ENCODE measurements at places on chromosomes 11 and 22. TPM values are rescaled to one million over a fixed set of nuclear protein-coding genes. Genes with fewer than 3 reads are reported as not detected.

The DGCR6L gene
- 46.7 TPM for polyA plus RNA-seq

The TBX10 gene
- 4.9 TPM for polyA plus RNA-seq

The FREY1 gene
- polyA plus RNA-seq, result 0.24 TPM

The NAALAD2 gene
- polyA plus RNA-seq, result 5.1 TPM

The DBX1 gene
- not detected for polyA plus RNA-seq

The SNU13 gene
- polyA plus RNA-seq, result 118 TPM

The FAM180B gene
- 0.19 TPM for polyA plus RNA-seq

The CD3G gene
- 2.5 TPM for polyA plus RNA-seq

The SSRP1 gene
- polyA plus RNA-seq, result 94.7 TPM

The POGLUT3 gene
- polyA plus RNA-seq, result 22.7 TPM

The CAVIN3 gene
- polyA plus RNA-seq, result 16.4 TPM

The CSRP3 gene
- polyA plus RNA-seq, result 0.67 TPM

DNA sequence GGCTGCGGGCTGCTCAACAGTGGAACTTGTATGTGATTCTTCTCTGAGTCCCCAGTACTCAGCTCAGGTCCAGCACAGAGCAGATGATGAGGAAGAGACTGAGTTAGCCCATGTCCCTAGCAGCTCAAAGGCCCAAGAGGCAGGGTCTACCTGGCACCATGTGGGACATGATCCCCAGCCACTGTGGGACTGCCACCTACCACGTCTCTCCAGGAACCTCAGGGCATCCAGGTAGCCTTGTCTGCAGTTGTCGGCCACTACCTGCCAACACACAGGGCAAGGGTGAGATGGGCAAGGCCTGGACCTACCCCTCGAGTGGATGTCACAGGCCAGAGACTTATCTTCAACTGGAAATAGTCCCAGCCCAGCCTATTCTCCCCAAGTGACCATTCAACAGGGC is 4.4 kb downstream of the PNPLA5 start:
- DNase-seq, result no peak
- H3K4me3 ChIP-seq, result no peak overlapping the region
- H3K4me1 ChIP-seq, result no peaks in the 10 kb centered on the region
- H3K27ac ChIP-seq, result no peak overlapping the region

DNA sequence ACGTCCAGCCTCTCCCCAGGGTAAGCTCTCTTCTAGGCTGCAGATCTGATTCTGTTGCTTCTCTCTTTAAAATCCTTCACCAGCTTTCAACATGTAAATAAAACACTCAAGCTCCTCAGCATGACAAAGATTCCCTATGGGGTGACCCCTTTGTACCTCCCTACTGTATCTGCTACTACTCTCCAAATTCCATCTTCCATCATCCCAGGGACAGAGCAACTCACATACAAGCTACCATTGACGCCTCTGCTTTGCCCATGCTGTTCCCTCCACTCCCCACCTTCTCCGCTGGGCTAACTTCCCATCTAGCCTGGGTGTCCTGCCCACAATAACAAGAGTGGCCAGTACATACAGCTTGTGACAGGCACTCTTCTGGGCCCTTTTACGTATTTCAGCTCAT is 207.5 kb upstream of the ZBED5 start:
- H3K27ac ChIP-seq, result no peak overlapping the region

DNA sequence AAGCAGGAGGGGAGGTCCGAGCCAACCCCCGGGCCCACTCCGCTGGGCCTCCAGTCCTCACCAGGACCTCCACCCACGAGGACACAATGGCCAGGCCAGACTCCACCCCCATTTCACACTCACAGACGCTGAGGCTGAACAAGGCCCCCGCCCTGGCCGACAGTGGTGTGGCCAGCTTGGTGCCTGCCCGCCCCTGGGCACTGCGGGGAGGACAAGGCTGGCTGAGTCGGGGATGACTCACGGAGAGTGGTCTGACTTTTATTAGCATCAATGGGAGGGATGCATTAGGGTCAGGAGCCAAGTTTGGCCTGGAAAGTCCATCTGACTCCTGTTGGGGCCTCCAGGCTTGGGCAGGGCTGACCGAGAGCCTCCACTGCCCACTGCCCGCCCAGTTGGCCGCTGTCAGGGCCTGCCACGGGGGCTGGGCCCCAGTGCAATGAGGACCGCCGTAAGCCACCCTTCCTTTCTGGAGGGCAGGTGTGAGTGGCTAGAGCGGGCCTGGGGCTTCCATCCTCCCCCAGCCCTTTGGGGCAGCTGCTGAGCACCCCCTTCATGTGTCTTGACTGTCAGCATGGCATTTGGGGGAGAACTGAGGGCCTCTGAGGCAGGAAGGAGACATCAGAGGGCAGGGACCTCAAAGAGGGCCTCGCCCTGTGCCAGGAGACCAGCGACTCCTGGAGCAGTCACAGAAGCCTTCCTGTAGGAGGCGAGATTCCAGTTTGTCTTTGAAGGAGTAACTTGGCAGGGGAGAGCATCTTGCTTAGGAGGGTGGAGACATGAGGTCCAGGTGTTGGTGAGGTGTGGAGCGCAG is 10.6 kb downstream of the TSPAN32 start:
- no peak overlapping the region for H3K4me3 ChIP-seq
- H3K36me3 ChIP-seq, result no peaks in the 10 kb centered on the region
- DNase-seq, result no peak
- H3K27me3 ChIP-seq, result no peaks in the 10 kb centered on the region
- H3K4me1 ChIP-seq, result peaks cover 12% of the 10 kb centered on the region
- no peak overlapping the region for H3K27ac ChIP-seq

- peaks cover 76% of the 10 kb centered on the region for H3K4me1 ChIP-seq
- no peak overlapping the region for H3K4me3 ChIP-seq
- peaks cover 6% of the 10 kb centered on the region for H3K36me3 ChIP-seq
- DNase-seq, result peak; percentile 84
These were observed 14.2 kb downstream of the ARRB1 start for GRCh38 chr11:75337195-75337654.

- H3K27me3 ChIP-seq, result peaks cover 4% of the 10 kb centered on the region
- no peaks in the 10 kb centered on the region for H3K36me3 ChIP-seq
- DNase-seq, result no peak
- H3K27ac ChIP-seq, result no peak overlapping the region
- peaks cover 50% of the 10 kb centered on the region for H3K4me1 ChIP-seq
These were observed 1.8 kb upstream of the RAB3IL1 start for GRCh38 chr11:61918938-61919704.

- H3K27me3 ChIP-seq, result peaks cover 31% of the 10 kb centered on the region
- no peaks in the 10 kb centered on the region for H3K36me3 ChIP-seq
- DNase-seq, result no peak
- peaks cover 3% of the 10 kb centered on the region for H3K4me1 ChIP-seq
- no peak overlapping the region for H3K27ac ChIP-seq
- H3K4me3 ChIP-seq, result peak overlapping the region; percentile 33
These were observed 170.4 kb upstream of the CTSC start for GRCh38 chr11:88507771-88508417.

GRCh38 chr11:120273432-120273831 is 33.5 kb downstream of the POU2F3 start:
- H3K27me3 ChIP-seq, result no peaks in the 10 kb centered on the region
- H3K4me1 ChIP-seq, result no peaks in the 10 kb centered on the region
- DNase-seq, result no peak
- H3K4me3 ChIP-seq, result no peak overlapping the region
- no peaks in the 10 kb centered on the region for H3K36me3 ChIP-seq

GRCh38 chr11:109416601-109417000 is 5.4 kb upstream of the C11orf87 start:
- no peak overlapping the region for H3K27ac ChIP-seq
- peaks cover 8% of the 10 kb centered on the region for H3K27me3 ChIP-seq
- DNase-seq, result no peak
- no peaks in the 10 kb centered on the region for H3K4me1 ChIP-seq

GRCh38 chr11:12657981-12658380 is 16.2 kb upstream of the TEAD1 start:
- H3K27me3 ChIP-seq, result no peaks in the 10 kb centered on the region
- DNase-seq, result no peak
- no peak overlapping the region for H3K27ac ChIP-seq
- H3K36me3 ChIP-seq, result no peaks in the 10 kb centered on the region

DNA sequence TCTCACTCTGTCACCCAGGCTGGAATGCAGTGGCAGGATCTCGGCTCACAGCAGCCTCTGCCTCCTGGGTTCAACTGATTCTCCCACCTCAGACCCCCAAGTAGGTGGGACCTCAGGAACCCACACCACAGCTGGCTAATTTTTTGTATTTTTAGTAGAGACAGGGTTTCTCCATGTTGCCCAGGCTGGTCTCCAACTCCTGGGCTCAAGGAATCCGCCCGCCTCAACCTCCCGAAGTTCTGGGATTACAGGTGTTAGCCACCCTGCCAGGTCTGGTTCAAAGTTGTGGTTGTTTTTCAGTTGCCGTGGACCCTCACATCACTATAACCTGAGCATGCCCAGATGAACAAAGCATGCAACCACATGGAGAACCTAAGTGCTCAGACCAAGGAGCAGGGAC is 13.0 kb upstream of the RAB39A start:
- no peaks in the 10 kb centered on the region for H3K36me3 ChIP-seq
- H3K4me1 ChIP-seq, result no peaks in the 10 kb centered on the region
- H3K4me3 ChIP-seq, result no peak overlapping the region
- no peak overlapping the region for H3K27ac ChIP-seq

GRCh38 chr22:24471570-24471969 is 23.6 kb upstream of the UPB1 start:
- no peak overlapping the region for H3K4me3 ChIP-seq
- H3K4me1 ChIP-seq, result no peaks in the 10 kb centered on the region
- no peaks in the 10 kb centered on the region for H3K36me3 ChIP-seq
- H3K27ac ChIP-seq, result no peak overlapping the region
- H3K27me3 ChIP-seq, result no peaks in the 10 kb centered on the region

DNA sequence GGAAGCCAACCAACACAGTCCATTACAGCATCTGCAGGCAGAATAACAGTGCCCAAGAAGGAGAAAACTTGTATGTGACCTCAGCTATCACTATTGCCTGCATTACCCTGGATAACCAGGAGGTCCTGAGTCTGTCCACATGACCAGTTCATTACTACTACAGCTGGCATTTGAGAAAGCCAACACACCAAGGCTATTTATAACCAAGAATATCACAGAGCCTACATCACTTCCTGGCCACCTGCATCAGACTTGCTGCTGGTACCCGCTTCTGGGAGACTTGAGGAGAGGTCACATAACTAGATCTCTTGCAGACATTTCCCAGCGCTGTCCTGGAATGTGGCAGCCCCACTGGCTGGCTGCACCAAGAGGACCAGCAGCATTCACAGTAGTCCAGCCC is 11.1 kb upstream of the OR56B4 start:
- no peaks in the 10 kb centered on the region for H3K36me3 ChIP-seq
- no peaks in the 10 kb centered on the region for H3K27me3 ChIP-seq
- H3K4me1 ChIP-seq, result no peaks in the 10 kb centered on the region
- DNase-seq, result no peak

DNA sequence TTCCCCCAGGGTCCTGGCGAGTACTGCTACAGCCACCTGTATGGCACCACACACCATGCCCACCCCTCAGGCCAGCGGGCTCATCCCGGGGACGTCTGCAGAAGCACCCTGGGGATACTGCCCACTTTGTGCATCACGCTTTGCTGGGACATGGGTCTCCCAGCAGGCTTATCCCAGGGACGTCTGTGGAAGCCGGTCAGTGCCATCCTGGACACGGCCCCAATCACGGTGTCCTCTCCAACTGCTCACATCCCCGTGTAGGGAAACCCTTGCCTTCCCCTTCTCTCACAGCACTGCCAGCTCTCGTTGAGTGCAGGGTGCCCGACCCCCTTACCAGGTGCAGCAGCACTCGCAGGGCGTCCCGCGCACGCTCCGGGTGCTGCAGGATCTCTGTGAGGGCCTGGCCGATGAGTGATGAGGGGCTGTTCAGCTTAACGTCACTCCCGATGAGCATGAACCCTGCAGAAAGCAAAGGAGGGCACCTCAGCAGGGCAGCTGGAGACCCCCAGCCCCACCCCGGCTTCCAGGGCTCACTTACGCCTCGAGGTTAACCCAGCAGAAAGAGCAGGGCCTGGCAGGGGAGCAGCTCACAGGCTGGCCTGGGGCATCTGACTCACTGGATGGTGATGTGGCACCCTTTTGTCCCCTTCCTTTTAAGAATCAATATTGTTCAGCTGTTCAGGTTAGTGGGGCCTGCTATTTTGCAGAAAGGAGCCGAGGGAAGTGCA is 76.9 kb upstream of the PITPNB start:
- H3K27me3 ChIP-seq, result no peaks in the 10 kb centered on the region
- H3K27ac ChIP-seq, result no peak overlapping the region
- no peaks in the 10 kb centered on the region for H3K4me1 ChIP-seq
- no peak for DNase-seq

DNA sequence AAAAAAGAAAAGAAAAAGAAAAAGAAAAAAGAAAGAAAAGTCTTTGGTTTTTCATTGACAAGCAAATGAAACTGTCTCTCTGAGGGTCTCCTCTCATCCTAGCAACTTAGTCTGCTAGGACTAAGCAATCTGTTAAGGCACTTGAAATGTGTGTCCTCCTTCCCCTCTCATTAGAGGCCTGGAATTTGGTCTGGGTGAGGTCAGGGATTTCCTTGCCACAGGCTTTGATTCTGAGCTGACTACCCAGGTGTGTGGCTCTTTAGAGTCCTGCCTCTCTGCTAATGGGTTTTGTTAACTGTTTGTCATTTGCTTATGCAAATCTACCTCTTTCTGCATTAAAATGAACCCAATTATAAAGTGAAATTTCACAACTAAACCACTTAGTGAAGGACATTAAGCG is 18.3 kb upstream of the PKNOX2 start:
- H3K36me3 ChIP-seq, result no peaks in the 10 kb centered on the region
- no peak for DNase-seq
- no peak overlapping the region for H3K27ac ChIP-seq
- peaks cover 16% of the 10 kb centered on the region for H3K27me3 ChIP-seq

DNA sequence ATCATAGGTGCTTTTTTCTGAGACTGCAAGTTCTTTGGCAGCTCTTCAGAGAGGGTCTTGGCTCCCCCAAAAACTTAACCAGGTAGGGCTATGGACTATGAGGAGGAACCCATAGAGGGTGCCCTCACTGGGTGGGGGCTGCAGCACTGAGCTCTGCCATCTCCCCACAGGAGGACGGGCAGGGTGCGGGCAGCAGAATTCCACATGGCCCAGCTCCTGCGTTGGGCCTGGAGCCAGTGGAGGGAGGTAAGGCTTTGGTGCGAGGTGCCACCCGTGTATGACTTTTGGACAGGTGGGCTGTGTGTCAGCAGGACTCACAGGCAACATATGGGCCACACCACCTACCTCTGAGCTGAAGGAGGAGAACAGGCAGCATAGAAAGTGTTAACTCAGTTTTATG is 58.4 kb downstream of the PISD start:
- no peaks in the 10 kb centered on the region for H3K27me3 ChIP-seq
- no peak overlapping the region for H3K4me3 ChIP-seq
- H3K4me1 ChIP-seq, result peaks cover 23% of the 10 kb centered on the region
- DNase-seq, result no peak

DNA sequence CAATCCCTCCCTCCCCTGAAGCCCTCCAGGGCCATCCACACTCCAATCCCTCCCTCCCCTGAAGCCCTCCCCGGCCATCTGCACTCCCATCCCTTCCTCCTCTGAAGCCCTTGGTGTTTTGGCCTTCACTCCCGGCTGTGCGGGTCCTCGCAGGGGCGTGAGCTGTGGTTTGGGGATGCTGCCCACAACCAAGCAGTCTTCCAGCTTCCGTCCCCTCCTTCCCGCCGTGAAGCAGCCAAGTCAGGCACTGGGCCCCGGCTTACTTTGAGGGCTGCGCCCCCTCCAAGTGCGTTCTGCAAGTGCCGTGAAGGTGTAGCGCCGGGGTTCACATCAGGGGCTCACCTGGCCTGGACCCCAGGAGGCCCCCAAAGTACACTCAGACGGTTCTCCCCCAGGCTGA is 335.9 kb downstream of the BRD1 start:
- H3K27me3 ChIP-seq, result no peaks in the 10 kb centered on the region
- no peak overlapping the region for H3K4me3 ChIP-seq
- no peak overlapping the region for H3K27ac ChIP-seq
- no peak for DNase-seq
- no peaks in the 10 kb centered on the region for H3K4me1 ChIP-seq

Data from large intestine (tissue), 12 donors.